Tongue (tissue), 3 donors: ENCODE measurements at places on chromosomes 7 and 10. TPM values are rescaled to one million over a fixed set of nuclear protein-coding genes. Genes with fewer than 3 reads are reported as not detected.

VTI1A gene
- total RNA-seq = 47.2 TPM

AFAP1L2 gene
- total RNA-seq = 55.0 TPM

FRAT1 gene
- 1.6 TPM for total RNA-seq

MRC1 gene
- total RNA-seq = 8.7 TPM

DNAJC12 gene
- total RNA-seq = 8.2 TPM

CADPS2 gene
- total RNA-seq = 22.0 TPM

TLX1 gene
- 1.3 TPM for total RNA-seq

CLRN3 gene
- not detected for total RNA-seq

DNA sequence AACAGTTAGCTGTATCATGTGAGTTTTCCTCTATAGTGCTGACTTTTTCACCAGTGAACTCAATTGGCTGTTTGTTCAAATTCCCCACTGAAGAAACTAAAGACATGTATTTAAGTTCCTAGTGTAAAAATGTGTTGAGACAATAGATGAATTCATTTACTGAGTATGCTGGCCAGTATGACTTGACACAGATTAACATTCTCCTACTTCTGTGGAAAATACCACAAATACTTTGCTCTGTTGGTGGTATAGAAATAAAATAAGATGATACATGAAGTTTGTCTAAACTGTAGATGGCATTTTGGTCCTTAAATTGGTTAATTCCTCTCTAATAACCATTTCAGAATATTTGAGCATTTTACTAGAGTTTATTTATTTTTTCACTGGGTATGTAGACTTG lies 227.7 kb upstream of the TEX47 start:
- DNase-seq = no peak

GRCh38 chr10:80599424-80599847 lies 61.7 kb downstream of the SH2D4B start:
- peak; percentile 68 for DNase-seq

DNA sequence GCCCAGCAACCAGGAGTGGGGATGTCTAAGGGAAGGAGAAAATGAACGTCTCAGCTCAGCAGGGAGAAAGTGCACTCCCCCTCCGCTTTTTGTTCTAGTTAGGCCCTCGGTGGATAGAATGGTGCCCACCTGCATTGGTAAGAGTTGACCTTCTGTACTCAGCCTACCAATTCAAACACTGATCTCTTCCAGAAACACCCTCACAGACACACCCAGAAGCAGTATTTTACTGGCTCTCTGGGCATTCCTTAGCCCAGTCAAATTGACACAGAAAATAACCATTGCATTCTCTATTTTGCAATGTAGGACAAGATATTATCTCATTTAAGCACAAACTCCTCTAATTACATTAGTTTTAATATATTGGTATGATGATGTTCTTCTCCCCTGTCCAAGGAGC lies 106.1 kb upstream of the C7orf33 start:
- no peak for DNase-seq

DNA sequence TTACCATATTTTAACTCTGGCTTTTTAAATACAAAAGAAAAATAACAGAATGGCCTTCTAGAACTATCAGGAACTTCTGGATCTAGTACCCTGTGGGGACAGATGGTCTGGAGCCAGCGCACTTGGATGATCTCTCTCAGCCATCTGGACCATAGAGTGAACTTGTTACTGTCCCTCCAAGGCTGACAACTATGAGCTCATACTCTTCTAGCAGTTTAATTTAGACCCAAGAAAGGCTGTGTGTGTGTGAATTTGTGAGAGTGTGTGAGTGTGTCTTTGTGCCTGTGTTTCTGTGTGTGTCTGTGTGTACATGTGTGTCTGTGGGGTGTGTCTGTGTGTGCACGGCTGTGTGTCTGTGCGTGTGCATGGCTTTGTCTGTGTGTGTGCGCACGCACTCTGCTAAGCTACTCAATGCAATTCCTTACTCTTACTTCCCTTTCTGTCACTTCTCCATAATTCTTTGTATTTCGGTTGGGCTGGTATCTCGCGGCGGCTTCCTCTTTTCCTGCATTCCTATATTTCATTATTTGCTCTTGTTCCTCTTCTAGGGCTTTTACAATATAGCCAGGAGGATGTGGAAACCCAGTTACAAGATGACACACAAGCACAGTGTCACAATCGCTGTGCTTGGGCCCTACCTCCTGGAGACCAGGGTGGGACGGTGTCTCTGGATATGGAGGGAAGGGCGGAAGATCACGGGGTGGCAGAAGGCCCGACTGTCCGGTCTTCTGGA lies 51.9 kb downstream of the IKZF1 start:
- DNase-seq = no peak

DNA sequence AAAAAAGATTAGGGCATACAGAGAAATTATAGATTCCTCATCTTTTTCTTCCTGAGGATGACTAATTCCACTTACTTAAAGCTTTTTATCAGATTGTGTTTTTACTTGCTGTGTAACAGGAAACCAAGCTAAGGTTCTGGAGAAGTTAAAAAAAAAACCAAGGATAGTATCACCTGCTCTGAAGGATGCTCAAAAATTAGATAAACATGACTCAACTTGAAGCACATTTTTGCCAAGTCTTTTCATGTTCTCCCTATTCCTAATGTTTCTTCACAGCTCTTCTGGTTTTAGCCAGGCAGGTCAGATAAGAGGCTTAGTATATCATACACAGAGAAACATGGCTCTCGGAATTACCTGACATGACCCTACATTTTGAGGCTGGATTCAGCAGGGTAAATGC lies 90.3 kb downstream of the CPEB3 start:
- DNase-seq = no peak

GRCh38 chr7:151383638-151384351 lies 26.0 kb downstream of the WDR86 start:
- no peak for DNase-seq

GRCh38 chr7:64916-65341 lies 127.4 kb upstream of the FAM20C start:
- DNase-seq = no peak

DNA sequence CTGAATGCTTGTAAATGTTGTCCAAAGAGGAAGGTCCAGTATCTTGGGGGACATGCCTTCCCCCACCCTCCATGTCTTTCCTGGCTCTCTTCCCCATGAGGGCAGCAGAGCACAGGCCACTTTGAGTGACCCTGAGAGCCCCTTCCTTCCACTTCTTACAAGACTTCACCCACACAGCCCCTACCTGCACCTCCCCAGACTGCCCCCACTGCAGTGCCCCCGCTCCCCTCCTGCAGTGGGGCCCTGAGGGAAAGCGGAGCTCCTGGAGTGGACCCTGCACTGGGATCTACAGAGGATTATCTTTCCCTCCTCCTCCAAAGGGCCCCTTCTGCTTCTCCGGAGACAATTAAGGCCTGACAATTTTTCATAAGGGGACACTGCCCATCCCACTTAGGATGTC lies 326.8 kb downstream of the TCERG1L start:
- no peak for DNase-seq

GRCh38 chr10:31928549-31929260 lies at the start of gene ARHGAP12:
Gene ARHGAP12 (minus strand): TSS chr10:31928831. CDS start chr10:31908855, 19,976 bp downstream.
- peak; percentile 95 for DNase-seq

- DNase-seq = no peak
These were observed 37.2 kb upstream of the GATA3 start for GRCh38 chr10:8017277-8017676.

DNA sequence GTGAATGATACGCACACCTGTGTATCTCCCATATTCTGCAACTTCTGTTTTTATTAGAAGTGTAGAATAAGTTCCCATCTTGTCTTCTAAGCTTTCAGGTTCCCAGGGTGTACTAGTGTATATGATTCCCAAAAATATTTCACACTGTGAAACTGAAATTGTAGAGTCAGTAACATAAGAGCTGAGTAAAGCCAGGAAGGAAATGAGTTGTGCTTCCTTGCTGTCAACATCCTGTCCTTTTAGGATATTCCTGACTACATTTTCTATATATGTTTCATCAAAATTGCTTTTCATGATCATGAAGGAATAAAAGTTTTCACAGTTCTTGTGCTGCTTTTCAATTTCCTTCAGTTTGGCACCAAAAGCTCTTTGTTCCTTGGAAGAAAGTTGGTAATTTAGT lies 15.2 kb downstream of the SAMD9L start:
- no peak for DNase-seq

DNA sequence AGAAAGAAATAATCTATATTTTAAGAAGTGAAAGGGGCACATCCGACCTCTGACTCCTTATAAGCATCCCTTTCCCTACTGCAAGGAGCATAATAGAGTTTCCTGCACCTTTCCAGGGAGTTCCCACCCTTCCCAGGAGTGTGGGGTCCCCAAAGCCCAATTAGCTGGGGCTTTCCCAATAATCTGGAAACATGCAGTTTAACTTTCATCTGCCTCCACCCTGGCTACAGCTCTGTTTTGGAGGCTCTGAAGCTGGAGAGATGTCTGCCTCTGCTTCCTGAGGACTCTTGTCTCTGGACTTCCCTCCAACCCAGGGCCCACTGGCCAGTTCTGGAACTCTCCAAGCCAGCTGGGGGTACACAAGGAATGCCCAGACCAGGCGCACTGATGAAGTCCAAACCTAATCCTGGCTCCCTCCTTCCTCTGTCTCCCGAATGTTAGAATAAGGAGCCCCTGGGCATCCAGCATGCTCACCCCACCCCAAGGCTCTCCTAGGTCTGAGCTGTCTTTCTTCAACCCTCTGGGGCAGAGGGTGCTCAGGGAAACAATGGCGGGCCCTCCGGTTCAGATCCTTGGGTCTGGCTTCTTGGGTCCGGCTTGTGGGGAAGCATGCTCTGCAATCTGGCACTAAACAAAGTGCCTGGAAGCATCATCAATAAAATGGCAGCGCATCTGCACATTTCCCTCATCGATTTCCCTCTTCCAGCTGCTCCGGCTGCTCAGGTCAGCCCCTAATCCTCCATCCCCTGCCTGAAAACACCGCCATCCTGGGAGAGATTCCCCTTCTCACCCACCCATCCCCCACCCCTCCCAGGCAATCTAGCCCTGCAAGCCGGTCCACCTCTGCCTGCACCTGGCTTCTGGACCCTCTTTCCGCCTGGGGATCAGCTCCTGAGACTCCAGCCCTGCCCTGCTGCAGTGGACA lies 13.3 kb downstream of the HOXA4 start:
- DNase-seq = no peak

GRCh38 chr7:45968312-45968711 lies 47.2 kb upstream of the IGFBP3 start:
- DNase-seq = no peak

- no peak for DNase-seq
These were observed 50.1 kb downstream of the SKIDA1 start for GRCh38 chr10:21475393-21475792.
